Transverse colon (tissue), 4 donors: ENCODE measurements at places on chromosomes 13 and 19.

- DNase-seq = no peak
Observed at GRCh38 chr13:35598790-35599369, 122.4 kb upstream of the MAB21L1 start.

DNA sequence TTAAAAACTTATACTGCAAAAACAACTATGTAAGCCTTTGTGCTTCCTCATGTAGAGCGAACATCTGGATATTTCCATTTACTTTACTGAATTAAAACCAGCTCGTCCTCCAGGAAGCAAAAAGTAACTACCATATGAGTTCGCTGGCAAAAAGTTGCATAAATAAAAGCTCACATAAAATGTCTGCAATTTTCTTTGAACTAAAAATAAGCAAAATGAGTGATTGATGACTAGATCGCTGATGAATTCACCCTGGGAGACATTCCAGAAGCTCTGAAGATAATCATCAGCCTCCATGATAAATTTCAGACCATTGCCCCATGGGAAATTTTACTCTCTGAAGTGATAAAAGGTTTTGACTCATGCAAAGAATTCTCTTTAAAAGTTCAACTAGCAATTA lies 67.3 kb upstream of the SACS start:
- DNase-seq = no peak

DNA sequence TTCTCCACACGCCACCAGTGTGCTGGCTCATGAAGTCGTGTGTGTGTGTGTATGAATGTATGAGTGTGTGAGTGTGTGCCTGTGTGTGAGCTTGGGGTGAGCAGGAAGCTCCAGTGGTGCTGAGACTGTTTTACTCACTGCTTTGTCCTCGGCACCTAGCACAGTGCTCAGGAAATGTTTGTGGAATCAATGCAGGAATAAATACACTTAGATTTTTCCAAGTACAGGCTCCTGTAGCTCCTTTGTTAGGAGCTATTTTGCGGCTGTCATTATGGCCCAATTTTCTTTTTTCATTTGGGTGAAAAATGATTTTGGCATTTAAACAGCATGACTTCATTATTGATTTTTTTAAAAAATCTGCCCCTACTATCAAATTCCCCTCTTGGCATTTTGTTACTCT lies 193.5 kb upstream of the KL start:
- DNase-seq = no peak

DNA sequence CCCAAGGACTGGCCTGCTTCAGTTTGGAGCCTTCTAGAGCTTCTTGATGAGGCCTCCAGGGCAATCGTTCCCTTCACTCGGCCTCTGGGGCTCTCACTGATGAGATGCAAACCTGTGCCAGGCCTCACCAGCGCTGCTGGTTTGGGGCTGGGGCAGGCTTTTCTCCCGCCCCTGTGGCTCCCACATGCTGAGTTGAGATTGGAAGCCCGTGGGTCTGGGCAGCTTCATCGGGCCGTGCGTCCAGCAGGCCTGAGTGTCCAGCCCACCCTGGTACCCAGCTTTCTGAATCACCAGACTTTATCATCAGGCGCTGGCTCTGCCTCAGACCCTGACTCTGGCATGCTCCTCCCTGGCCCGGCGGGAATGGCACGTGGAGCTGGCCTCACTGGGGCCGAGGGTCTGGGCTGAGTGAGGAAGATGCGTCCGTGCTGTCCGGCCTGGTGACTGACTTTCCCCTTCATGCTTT lies 4.3 kb downstream of the CALM3 start:
- DNase-seq = no peak

DNA sequence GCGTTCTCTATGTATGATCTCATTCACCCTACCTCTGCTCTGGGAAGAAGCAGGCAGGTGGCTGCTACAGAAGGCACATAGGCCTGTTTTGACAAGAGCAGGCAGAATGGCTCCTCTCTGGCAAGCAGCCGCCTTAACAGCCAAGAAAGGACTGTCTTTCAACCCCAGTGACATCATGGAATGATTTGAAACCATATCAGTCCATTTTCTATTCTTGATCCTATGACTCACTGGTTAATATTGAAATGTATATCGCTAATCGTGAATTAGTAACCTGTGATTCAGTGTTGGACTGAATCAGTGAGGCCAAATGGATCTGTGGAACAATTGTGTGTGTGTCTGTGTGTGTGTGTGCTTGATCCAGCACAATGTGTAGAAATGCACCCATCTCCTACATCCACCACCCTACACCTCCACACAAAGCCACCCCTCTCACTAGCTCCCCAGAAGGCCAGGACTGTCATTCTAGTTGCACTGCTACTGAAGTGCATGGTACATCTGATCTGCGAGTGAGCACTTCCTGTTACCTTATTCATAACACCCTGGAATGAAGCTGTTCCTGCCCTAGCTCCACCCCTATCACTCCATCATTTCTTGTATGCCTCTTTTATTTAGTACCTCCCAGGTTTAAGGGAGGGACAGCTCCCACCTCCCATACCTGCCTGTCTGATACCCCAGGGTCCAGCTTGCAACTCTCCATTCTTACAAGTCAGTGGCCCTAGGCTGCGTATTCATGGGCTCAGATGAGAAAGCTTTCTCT lies 460.0 kb downstream of the FOXO1 start:
- no peak for DNase-seq

DNA sequence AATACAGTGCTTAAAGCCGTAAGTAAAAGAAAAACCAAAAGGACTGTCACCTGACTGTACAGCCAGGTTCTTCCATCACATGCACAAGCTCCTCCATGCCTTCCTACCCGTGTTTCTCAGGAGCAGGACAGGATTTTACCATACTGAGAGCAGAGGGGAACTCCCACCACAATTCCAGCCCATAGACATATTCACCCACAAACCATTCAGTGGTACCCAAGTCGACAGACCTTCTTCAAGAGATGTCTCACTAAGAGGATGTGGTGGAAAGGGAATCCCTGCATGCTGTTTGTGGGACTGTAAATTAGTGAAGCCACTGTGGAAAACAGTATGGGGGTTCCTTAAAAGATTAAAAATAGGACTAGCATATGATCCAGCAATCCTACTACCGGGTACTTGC lies 66.9 kb upstream of the DOCK9 start:
- no peak for DNase-seq

DNA sequence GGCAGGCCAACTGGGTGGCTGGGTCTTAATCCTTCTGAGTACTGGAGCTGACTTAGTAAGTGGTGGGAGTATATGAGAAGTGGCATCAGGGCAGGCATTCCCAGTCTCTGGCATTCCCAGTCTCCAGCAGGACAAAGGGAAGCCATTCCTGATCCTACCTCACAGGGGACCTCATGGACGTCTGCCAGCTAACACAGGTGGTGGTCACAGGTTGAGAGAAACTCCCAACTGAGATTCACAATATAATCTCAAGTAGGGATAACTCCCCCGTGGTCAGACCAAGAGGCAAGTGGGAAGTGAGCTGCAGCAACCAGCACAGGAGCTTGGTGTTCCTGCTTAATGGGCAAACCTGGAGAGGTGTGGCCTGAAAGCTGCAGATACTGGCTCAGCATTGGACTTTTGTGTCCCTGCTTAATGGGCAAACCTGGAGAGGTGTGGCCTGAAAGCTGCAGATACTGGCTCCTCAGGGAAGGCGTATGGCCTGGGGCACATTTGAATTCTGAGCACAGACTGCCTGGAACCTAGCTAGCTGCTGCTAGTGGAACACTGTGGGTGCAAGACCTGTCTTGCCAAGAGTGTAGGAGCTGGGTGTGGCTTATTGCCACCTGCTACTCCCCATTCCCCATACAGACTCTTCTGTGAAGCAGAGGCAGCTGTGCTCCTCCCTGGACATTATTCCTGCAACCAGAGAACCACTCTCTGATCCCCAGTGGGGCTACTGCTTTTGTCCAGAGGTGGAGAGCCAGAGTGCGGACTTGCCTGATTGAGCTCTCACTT lies 25.9 kb upstream of the OR10H2 start:
- DNase-seq = peak; percentile 55

DNA sequence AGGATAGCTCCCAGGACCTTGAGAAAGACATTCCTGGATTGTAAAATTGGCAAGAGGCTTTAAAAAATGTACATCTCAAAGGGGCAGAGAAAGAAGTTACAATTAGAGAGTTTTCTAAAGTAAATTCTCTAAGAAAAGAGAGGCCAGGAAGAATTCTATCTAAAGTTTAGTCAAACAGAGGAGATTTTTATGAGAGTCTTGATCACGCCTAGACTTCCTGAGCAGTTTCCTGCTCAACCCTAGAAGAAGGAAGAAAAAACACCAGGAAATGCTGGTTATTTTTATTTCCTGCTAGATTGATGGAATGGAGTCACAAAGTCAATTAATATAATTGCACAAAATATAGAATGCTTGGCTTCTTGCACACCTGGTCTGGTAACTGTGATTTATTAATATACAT lies 269.1 kb downstream of the PCDH20 start:
- DNase-seq = no peak

DNA sequence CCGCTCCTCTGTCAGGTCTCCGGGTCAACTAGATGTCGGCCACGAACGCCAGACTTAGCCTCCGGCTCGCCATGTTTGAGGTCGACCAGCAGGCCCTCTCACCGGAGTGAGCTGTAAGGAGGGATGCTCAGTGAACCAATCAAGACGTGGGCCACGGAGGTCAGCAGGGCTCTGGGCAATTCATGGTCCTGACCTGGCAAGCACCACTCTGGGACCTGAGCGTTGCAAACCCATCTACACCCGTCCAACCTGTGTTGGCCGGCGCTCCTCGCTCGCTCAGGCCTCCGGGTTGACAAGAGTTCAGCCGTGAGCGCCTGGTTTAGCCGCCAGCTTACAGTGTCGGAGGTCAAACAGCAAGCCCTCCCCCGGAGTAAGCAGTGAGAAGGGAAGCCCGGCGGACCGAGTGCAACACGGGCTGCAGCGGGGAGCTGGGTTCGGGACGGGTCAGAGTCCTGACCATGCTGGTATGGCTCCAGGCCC lies 1361.9 kb downstream of the UQCRFS1 start:
- DNase-seq = no peak

GRCh38 chr13:55302568-55302967 lies 1838.2 kb upstream of the PRR20A start:
- DNase-seq = no peak

- no peak for DNase-seq
Observed at GRCh38 chr13:62626771-62627170, 1211.1 kb upstream of the PCDH20 start.

DNA sequence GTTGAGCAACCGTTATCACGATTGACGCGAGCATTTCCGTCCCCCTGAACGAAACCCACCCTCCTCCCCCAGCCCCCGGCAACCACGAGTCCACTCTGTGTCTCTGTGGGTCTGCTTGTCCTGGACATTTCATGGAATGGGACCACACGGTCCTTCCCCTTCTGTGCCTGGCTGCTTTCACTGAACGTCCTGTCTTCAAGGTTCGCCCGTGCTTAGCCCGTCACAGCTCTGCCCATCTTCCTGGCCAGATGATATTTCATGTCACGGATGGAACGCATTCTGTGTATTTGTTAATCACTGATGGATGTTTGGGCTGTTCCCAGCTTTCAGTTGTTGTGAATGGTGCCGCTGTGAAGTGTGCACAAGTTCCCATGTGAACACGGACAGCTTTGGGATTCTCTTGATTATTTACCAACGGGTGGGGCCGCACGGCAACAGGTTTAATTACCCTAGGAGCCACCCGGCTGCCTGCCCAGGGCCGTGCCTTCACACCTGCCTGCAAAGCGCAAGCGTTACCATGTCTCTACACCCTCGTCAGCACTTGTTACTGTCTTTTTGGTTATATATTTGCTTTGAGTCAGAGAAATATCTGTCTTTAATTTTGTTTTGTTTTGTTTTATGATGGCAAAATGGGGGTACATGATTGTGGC lies 42.5 kb downstream of the RASA3 start:
- peak; percentile 25 for DNase-seq

DNA sequence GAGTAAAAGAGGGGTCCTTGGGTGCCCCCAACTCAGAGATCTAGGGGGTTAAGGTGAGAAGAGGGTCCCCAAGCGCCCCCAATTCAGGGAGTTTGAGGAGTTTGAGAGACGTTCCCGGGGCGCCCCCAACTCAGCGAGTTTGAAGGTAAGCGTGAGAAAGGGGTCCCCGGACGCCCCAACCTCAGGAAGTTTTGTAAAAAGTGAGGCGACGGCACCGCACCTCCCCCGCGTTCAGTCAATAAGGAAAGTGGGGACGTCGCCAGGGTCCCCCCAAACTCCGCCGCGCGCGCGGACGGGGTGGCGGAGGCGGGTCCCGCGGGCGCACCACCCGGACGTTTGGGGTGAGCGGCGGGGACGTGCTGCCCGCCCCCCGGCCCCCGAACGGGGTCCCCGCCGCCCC lies 353 bp downstream of the RFX2 start:
- DNase-seq = peak; percentile 27

GRCh38 chr13:79988573-79988972 lies 352.4 kb downstream of the SPRY2 start:
- peak; percentile 51 for DNase-seq

- DNase-seq = no peak
Observed at GRCh38 chr19:5235458-5236219, 105.0 kb downstream of the PTPRS start.

- no peak for DNase-seq
Observed at GRCh38 chr13:42762917-42763316, 18.5 kb upstream of the FAM216B start.

DNA sequence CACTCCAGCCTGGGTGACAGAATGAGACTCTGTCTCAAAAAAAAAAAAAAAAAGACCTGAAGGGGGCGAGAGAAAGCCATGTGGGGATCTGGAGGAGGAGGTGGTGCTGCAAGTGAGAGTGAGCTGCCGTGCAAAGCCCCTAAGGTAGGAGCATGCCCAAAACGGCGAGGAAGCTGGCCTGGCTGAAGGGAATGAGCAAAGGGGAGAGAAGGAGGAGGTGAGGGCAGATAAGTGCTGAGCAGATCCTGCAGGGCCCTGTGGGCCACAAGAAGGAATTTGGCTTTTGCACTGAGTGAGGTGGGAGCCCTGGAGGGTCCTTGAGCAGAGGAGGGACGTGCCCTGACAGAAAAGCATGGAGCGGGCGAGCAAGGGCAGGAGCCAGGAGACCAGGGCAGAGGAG lies 19.4 kb upstream of the ADGRE5 start:
- DNase-seq = no peak

DNA sequence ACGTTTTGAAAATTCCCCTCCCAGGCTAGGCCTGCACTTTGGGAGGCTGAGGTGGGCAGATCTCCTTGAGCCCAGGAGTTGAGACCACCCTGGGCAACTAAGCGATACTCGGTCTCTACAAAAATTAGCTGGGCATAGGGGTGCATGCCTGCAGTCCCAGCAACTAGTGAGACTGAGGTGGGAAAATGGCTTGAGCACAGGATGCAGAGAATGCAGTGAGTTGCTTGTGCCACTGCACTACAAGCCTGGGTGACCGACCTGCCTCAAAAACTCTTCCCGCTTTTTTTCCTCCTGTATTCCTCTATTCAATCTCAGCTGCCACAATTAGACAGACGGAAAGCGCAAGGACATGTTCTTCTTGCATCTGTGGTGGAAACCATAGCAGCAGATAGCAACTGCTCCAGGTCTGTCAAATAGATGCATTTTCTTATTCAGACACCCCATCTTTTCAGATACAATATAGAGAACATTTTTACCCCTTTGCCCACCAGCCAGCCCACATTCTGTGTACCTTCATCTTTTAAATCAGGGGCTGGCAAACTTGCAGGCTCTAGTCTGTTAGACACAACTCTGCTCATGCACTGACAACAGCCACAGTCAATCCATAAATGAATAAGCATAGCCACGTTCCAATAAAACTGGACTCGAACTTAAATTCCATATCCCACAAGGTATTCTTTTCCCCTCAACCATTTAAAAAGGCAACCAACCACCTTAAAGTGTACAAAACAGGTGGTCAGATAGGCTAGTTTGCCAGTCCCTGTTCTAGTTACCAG lies 4.8 kb downstream of the TPT1 start:
- DNase-seq = no peak
